HuH-7.5 (cell line): ENCODE measurements at places on chromosomes 6 and 20.

DNA sequence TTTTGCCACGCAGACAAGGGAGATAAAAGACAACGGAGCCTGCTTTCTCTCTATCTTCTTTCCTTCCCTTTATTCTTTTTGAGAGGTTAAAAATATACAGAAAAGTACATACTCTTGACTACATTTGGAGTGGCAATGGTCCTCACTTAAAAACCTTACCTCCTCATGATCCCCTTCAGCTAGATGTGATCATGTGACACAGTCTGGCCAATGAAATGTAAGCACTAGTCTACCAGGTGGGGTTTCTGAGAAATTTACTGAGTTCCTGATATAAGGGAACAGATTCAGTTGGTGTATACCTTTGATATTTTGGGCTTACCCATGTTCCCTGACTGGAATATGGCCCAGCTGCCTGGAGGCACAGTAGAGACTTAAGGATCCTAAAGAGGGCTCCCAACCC, 165.5 kb upstream of the BEND3 start:
- no peak for DNase-seq

DNA sequence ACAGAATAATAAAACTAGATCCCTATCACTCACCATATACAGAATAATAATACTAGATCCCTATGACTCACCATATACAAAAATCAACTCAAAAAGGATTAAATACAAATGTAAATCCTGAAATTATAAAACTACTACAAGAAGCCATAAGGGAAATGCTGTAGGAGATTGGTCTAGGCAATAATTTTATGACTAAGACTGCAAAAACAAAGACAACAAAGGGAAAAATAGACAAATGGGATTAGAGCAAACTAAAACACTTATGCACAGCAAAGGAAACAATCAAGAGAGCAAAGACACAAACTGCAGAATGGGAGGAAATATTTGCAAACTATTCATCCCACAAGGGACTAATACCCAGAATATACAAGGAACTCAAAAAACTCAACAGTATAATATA, 4.1 kb upstream of the RNF217 start:
- DNase-seq, result no peak

GRCh38 chr6:30836431-30836866, 47.9 kb upstream of the DDR1 start:
- DNase-seq, result no peak

DNA sequence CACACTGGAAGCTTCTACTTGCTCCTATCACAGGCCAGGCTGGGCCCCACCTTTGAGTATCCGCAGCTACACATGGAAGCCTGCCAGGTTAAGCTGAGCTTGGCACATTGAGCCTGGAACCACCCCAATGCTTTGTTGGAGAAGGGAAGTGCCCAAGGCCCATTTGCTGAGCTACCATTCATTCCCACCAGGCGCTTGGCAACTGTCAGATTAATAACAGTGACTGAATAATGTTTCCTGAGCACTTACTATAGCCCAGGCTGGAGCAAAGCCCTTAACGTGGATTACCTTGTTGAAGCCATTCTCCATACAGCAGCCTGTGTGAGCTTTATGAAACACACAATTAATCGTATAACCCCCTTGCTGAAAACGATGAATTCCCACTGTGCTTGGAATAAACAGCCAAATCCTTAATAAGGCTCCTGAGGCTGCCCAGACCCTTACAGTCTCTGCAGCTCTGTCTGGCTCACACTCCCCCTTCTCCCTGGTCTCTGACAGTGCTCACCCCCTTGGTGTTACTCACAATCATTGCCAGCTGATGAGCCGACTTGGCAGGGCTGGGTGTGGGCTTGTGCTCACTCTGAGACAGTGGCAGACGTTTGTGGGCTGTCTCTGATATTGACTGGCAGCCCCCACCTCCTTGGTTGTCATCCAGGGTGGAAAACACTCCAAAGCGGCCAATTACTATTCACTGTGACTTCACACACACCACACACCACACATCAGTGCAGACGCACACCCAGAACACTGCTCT, 357.1 kb downstream of the MAFB start:
- no peak for DNase-seq

- no peak for DNase-seq
Measured at GRCh38 chr6:24858177-24858653, 59.5 kb upstream of the ARMH2 start.

DNA sequence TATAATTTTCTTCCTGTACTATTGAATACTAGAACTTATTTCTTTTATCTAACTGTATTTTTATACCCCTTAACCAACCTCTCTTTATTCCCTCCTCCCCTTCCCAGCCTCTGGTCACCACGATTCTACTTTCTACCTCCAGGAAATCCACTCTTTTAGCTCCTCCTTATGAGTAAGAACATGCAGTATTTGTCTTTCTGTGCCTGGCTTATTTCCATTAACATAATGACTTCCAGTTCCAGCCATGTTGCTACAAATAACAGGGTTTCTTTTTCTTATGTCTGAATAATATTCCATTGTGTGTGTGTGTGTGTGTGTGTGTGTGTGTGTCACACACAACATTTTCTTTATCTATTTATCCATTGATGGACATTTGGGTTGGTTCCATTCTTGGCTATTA, 152.3 kb upstream of the OLIG3 start:
- no peak for DNase-seq

DNA sequence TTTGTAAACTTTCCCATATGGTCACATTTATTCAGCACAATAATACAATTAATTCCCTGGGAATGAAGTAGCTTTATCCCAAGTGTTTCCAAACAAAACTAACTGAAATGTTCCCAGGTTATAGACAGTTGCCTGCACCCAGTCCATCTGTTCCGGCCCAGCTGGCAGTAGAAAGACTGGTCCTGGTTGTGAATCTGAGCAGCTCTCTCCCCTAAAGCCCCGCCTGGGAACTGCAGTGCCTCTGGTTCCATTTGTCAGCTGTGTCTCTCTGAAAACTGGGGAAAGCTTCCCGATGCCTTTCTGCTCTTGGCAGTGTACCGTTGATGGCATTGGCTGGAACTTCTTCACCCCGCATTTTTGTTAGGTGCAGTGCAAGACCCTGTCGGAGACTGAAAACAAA, 8.7 kb downstream of the MTHFD1L start:
- no peak for DNase-seq

- DNase-seq, result no peak
Measured at GRCh38 chr20:55977690-55978459, 27.4 kb downstream of the CBLN4 start.

- no peak for DNase-seq
Measured at GRCh38 chr20:57395111-57395966, 4.1 kb downstream of the RBM38 start.

DNA sequence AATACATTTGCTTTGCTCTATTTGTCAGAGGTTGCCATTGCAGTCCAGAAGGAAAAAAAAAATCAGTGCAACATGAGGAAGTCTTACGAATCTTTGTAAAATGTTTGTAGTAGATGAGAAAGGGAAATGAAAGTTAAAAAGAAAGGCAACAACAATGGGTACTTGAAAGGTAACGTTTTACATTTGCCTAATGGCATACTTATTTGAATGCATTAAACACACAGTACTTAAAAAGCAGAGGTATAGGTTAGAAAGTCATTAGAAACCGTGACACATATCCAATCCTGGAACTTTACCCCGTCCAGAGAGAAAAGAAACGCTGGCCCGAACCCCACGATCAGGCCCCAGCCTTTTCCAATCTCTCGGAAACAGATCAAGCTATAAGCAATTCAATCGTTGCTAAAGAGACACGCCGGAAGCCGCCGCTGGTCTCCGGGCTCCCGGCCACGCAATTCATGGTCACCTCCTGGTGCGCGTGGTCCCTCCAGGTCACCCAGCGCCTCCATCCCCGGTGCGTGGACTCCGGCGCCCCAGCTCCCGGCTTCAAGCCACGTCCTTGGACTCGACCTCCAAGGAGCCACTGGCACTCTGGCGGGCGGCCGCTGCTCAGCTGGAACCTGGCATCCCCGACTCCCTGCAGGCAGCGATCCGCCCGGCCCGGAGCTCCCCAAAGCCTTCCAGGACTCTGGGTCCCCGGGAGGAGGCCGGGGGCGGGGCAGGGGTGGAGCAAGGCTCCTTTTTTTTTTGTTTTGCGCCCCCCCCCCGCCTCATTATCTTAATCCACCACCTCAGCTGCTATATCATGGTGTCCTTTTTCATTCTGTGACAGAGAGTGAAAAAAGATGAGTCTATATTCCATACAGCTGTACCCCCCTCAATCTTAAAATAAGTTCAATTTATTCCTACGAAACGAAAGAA, at the start of gene SLC18B1:
Gene SLC18B1, minus strand, starts transcription at position 687 of the 918 bp plus-strand sequence. Its CDS starts 181 bp downstream, at position 506.
- peak; percentile 23 for DNase-seq

GRCh38 chr6:14269436-14269835, 151.9 kb downstream of the CD83 start:
- DNase-seq, result no peak

DNA sequence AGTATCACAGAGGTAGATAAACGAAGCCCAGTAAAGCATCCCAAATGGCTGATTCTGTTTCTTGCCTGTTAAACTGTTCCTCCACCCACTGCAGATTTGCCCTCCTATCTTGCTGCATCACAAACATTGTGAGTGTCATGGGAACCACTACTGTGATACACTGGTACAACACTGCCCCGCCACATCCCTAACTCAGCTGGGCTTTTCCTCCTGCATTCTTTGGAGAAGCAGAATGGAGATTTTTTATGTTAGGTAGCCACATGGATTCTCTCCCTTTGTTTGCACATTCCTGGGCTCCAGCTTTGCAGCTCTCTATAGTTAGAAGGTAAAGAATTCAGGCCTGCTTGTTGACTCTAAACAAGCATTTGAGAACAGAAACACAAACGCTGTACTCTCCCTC, 234.1 kb downstream of the TMEM242 start:
- DNase-seq, result no peak

DNA sequence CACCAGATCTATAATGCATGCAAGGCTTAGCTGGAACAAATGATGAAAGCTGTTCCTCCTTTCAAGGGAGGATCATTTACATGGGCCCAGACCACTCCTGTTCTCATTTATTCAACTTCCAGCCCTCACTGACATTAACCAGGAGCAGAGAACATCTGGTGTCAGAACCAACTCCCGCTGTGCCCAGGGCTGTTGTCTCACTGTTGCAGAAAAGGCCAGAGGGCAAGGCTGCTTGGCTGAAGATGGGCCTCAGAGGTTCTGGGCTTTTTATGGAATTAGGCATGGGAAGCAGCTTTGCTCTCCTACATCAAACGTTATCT, 164.2 kb downstream of the GMPR start:
- DNase-seq, result no peak
